Activated naive CD4-positive, alpha-beta T cell treated with anti-CD3 and anti-CD28 coated beads, Interleukin-2, amount 50 U/mL, for 16 hours (primary cell): ENCODE measurements at places on chromosomes 2 and 18.

- no peak for DNase-seq
These were observed 123.6 kb downstream of the ZEB2 start for GRCh38 chr2:144396318-144396717.

- no peak for DNase-seq
These were observed 140.9 kb upstream of the GPC1 start for GRCh38 chr2:240294514-240294913.

DNA sequence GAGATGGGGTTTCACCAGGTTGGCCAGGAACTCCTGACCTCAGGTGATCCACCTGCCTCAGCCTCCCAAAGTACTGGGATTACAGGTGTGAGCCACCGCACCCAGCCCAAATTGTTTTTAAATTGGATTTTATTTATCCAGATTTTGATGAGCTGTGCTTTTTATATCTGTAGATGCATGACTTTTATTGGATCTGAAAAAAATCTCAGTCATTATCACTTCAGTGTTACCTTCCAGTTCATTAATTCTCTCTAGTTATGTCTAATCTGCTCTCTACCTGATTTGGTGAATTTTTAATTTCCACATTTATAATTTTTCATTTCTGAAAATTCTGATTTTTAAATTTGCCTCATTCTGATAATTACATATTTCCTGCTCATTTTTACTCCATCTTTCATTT is 13.5 kb downstream of the AGFG1 start:
- no peak for DNase-seq

DNA sequence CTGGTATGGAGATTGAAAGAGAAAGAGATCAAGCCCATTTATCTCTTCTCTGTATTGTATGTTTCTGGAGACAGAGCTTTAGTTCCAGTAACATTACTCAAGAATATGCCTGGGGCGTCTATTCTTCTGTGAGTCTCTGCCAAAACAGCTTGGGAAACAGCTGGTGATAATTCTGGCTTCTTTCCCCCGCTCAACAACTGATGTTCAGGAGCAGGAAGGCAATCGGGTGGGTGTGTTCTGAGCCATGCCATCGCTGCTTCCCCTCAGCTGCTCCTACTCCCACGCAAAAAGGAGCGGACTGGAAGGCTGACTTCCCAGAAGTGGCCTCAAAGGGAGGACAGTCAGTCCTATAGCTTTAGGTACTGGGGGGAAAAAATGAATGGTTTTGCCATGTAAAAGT is 695.1 kb downstream of the PLCL1 start:
- DNase-seq, result no peak

DNA sequence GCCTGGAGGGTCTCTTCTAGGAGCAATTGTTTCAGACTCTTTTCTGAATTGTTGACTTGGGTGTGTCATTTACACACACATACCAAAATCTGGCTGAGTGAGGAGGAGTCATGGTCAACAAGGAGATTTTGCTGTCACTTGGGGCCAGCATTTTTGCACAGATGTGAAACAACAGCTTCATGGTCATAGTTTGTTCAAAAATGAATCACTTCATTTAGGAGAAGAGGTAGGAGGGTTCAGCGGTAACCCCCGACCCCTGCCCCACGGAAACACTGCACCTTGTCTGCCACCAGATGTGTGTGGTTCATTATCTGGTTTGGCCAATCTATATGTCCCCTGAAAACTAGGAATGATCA is 42.2 kb downstream of the LBH start:
- DNase-seq, result no peak

DNA sequence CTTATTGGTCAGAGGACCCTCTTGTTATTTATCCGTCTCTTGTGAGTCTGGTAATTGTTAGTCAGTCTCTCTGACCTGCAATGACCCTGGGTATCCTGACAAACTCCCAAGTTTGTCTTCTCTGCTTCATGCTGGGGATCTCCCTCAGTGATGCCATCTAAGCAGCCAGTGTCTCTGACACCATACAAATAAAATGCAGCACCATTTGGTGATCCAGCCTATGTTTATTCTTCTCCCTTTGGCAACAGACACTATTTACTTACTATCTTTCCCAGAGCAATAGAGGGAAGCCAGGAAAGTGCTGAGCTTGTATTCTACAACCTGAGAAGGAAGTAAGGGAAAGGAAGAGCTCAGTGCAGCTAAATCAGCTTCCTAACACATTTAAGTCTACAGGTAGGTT is 15.9 kb downstream of the SERPINE2 start:
- DNase-seq, result no peak

- no peak for DNase-seq
These were observed 159.6 kb downstream of the DCC start for GRCh38 chr18:52499644-52500043.
